Activated CD4-positive, alpha-beta T cell treated with anti-CD3 and anti-CD28 coated beads, Interleukin-2, Interleukin-4, amounts not matched to agents 100 ng/mL and 50 ng/mL, durations not matched to agents 16 hours and 8 hours (primary cell): ENCODE measurements at places on chromosomes 7 and 10.
A peak's percentile ranks its signal among the peaks of the same experiment; 100 is the strongest.

DNA sequence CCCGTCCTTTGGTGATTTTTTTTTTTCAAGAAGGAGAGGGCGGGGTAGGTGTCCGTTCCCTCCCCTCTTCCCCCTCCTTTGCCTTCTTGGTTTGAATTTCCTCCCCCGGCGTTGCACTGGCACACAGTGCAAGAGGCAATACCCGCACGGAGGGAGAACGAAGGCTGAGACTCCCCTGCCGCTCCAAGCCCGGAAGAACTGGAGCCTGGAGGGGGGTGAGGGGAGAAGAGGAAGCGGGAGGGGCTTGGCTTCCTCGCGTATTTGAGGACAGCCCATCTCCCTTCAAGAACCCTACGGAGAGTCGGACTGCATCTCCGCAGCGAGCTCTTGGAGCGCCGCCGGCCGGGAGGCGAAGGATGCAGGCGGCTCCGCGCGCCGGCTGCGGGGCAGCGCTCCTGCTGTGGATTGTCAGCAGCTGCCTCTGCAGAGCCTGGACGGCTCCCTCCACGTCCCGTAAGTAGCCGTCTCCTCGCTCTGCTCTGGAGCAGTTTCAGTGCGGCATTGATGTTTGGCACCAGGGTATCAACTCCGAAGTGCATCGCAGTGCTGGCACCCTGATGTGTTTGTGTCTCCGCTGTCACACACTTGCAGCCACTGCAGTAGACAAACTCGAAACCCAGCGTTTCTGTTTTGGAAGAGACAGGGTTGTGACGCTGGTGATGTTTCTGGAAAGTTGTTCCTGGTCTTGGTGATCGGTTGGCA, at the start of gene CNTNAP2:
Gene CNTNAP2, plus strand, starts transcription at position 281 of the 702 bp plus-strand sequence. Its CDS starts 76 bp downstream, at position 357.
- no peak for DNase-seq

- DNase-seq: no peak
These were observed 1.9 kb upstream of the TAS2R39 start for GRCh38 chr7:143181349-143181748.

GRCh38 chr7:50393076-50393475, 57.1 kb downstream of the FIGNL1 start:
- peak; percentile 83 for DNase-seq

DNA sequence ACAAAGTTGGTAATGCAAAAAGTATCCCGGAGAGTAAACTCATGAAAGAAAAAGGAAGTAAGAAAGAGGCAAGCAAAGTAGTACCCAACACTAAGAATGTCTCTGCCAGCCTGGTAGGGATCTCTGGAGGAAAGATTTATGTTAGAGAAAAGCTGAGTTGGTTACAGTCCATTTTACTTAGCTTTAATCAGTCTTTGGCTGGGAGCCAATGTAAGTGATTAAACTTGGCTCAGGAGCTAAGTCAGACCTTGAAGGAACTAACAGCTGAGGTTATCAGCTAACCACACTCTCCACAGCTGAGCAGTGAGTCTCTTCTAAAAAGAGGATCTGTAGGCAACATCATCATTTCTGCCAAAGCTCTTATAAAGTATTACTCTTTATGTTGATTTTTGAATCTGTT, 148.0 kb downstream of the ANKRD7 start:
- no peak for DNase-seq

GRCh38 chr7:37420946-37421695, 27.5 kb downstream of the ELMO1 start:
- no peak for DNase-seq

DNA sequence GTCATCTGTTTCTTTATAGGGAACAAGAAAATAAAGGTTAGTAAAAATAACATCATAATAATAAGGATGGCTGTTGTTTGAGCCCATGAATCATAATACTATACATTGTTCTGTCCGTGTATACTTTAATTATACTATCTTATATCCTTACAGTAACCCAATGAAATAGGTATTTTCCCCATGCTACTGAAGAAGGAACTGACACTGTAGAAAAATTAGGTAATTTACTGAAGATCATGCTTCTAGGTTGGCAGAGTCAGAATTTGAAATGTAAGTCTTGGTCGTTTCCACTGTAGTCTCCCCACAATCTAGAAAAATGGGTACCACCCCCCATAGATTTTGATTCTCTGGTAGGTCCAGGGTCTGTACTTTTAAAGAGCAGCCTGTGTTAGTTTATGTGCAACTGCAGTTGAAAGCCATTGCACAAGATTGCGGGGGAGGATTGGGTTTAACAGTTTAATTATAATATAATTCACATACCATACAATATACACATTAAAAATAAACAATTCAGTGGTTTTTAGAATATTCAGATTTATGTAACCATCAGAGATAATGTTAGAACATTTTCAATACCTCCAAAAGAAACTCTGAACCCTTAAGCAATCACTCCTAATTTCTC, 47.7 kb downstream of the SHOC2 start:
- no peak for DNase-seq

DNA sequence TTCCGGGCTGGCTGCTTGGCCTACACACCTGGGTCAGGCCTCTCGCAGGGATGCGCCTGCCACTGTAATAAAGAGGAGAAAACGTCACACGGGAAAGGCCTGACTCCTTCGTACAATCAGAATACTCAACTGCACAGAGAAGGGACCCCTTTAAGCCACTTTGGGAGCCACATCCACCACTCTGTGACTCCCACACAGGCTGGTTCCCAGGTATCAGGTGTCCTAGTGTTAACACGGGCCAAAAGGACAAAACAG, 5.8 kb upstream of the ZNF736 start:
- DNase-seq: no peak

DNA sequence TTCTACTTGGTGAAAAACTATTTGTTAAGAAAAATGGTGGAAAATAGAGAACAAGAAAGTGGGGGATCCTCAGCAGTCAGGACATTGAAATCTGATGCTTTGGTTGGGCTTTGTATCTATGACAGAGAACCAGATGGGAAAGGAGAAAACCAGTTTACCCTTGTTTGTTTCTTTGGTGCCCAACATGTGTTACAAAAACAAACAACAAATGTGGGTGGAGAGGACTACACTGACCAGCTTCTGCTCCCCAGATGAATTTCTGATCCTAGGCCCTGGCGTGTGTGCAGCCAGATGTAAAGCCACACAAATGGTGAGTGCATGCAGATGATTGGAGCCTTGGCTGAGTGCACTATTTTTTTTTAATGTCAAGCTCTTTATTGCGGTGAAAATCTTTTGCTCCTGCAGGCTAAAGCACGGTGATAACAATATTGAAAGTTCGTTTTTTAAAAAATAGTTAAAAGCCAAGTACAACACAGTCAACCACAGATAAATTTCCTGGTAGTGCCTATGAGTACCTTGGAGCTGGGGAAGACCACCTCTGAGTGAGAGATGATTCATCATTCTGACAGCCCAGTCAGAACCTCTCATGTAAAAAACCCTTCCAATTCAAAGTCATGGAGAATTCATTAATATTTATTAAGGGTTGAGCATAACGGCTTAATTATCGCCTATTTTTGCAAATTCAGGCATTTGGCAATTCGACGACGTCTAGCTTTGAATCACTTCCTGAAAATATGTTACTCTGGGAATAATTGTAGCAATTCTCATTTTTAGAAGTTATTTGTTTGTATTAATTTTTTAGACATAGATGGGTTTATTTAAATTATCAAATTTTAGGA, 163.7 kb downstream of the AGMO start:
- DNase-seq: no peak

DNA sequence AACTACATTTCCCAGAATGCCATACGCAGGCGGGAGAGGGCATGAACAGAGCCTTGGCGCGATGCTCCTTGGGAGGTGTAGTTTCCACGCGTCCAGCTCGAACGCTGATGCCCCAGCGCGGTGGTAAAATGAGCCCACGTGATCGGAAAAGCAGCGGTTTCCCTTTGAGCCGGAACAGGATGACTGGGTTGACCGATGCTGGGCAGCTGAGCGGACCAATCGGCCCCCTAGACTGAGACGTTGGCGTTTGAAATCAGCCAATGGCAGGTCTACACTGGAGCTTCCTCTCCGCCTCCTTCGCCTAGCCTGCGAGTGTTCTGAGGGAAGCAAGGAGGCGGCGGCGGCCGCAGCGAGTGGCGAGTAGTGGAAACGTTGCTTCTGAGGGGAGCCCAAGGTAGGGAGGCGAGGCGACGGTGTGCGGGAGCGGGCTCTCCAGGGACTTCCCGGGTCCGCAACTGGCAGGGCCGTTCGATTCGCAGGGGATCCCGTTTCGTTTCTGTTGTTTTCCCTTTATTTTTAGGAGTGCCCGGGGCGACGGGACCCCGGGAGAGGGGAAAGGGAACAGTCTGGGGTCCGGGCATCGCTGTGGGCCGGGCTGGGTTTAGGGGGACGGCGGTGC, at the start of gene BUB3:
Gene BUB3, plus strand, starts transcription at position 311 of the 619 bp plus-strand sequence. CDS start 516 bp downstream, outside the sequence.
- DNase-seq: peak; percentile 99
